ENCODE measurements at places on chromosomes 6 and 20. TPM values are rescaled to one million over a fixed set of nuclear protein-coding genes. Genes with fewer than 3 reads are reported as not detected.

Gene GABBR1
- total RNA-seq = 29.4 TPM

Gene C6orf52
- not detected for total RNA-seq

Gene PNLDC1
- not detected for total RNA-seq

- DNase-seq = no peak
Measured at GRCh38 chr6:141443668-141444289, 688.9 kb upstream of the GJE1 start.

GRCh38 chr6:36780442-36781177 is 58.6 kb downstream of the CPNE5 start:
- DNase-seq = no peak

DNA sequence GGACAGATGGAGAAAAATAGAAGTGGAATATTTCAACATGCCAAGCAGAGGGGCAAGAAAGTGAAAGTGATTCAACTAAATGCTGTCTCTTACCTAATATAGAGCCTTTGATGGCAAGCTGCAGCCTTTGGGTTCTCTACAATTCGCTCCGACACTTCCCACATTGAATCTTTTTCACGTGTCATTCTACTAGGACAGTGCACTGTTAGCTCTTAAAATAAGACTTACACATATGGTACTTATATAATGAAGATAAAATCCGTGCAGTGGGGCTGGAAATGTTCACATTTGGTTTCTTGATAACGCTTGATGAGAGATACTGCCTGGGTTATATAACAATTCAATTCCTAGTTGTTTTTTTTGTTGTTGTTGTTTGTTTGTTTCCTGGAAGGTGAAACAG is 502.4 kb downstream of the LMBRD1 start:
- DNase-seq = no peak

DNA sequence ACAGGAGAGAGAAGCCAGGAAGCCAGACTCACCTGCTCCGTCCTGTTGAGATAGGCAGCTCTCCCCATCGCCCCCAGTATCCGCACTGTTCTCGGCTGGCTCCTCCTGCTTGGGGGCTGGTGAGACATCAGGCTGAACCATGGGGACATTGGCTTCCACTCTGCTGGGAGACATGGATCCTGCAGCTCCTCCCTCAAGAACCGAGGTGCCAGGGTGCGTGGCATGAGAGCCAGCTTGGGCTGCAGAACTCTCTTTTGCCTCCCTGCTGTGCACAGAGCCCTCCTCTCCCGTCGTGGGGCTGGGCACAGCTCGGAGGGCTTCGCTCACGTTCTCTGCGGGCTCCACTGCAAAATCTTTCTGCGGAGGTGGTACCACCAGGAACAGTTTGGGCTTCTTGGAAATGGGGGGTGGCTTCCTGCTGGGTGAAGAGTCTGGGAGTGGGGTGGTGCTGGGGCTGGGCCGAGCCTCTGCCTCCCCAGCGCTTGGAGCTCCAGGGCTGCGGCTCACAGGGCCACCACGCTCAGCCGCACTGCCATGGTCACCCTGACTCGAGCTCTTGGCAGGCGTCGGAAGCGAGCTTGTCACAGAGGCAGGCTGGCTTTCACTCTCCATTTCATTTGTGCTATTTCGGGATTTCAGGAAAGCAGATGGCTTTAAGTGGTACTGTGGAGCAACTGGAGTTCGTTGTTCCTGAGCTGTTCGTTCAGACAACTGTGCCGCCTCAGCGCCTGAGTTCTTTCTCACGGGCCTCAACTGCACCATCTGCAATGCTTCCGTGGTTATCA is 26.5 kb downstream of the HEBP2 start:
- no peak for DNase-seq

GRCh38 chr6:36633370-36633769 is 39.2 kb downstream of the SRSF3 start:
- no peak for DNase-seq

DNA sequence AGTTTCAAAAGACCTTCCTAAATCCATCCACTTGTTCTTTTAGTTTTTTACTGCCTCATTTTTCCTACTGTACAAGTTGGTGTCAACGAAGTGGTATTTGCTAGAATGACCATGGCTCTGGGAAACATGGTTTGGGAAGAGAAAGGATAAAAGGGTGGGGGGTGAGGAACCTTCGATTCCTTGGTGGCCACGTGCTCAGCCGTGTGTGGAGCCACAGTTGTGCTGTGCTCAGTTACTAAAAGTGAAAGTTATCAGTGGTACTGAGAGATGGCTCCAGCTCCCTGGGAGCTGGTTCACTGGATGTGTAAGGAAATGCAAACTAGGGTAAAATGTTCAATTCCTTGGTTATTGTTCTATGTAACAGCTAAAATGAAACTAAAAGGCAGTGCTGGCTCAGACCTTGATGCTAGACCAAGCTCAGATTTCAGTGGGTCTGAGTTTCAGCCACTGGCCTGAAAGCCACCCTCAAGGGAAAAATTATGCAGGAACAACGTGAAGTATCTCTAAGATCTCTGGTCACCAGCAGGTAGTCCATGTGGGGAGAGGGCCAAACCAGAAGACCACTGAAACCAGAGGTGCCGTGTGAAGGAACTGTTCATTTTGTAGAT is 7.4 kb upstream of the SLC22A2 start:
- no peak for DNase-seq

DNA sequence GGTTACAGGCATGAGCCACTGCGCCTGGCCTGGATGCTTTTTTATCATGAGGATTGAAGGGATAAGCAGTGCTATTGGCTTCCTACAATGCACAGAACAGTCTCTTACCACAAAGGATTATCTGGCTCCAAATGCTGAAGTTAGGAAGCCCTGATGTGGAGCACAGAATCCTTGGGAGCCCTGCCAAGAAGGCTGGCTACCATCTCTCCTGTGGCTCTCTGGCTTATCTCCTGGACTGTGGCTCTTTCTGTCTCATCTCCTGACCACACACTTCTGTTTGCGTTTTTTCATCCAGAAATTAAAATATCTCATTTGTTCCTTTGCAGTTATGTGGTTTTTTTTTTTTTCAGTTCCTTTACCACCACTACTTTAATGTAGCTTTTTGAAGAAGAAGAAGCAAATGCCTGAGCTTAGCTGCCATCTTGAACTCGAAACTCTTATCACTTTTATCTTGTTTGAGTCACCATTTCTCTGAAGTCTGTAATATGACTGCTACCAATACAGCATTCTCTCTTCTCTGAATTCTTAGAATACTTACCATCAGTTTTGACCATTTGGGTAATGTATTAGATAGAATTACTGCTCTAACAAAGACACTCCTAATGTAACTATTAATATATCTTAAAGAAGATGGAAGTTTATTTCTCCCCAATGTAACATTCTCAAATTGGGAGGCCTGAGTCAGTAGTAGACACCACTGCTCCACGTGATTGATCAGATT is 1044.7 kb downstream of the KIF16B start:
- DNase-seq = no peak
